ENCODE measurements at places on chromosomes 2 and 18.

DNA sequence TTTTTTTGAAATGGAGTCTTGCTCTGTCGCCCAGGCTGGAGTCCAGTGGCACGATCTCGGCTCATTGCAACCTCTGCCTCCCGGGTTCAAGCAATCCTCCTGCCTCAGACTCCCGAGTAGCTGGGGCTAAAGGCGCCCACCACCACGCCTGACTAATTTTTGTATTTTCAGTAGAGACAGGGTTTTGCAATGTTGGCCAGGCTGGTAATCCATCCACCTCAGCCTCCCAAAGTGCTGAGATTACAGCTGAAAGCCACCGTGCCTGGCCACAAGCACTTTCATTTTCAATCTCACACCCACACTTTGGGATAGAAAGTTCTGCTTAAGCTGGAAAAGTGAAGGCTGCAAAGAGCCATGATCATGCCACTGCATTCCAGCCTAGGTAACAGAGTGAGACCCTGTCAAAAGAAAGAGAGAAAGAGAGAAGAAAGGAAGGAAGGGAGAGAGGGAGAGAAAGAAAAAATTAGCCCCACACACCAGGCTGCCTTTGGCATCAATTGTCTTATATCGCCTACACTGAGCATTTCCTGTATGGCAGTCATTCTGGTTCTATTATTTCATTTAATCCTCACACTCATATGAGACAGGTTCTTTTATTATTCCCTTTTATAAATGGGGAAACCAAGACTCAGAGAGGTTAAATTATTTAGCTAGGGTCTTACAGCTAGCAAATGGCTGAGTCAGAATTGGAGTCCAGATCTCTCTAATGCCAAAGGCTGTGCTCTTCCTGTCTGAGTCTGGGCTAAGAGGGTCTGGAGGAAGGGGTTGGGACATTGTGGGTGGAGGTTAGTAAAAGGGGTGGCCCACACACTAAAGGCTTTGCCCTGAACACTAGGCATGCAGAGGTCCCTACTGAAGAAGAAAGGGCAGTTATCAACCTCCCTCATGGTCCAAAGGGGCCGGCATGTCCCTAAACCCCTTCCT lies 37.9 kb upstream of the PKDCC start:
- DNase-seq: no peak

DNA sequence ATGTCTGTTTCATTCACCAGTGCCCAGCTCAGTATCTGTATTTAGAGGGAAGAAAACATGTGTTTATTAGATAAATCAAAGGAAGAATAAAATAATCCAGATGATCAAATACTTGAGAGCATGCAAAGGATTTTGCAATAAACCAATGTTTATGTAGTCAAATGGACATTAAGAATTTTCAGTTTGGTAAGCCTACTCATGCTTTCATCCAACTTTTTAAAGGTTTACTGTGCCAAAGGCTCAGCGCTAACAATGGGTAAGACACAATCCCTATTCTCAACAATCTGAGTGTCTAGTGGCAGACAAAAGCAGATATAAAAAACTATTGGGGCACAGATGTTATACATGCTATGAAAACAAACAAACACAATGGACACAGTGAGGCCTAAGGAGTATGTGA lies 26.3 kb downstream of the GRB14 start:
- DNase-seq: no peak

DNA sequence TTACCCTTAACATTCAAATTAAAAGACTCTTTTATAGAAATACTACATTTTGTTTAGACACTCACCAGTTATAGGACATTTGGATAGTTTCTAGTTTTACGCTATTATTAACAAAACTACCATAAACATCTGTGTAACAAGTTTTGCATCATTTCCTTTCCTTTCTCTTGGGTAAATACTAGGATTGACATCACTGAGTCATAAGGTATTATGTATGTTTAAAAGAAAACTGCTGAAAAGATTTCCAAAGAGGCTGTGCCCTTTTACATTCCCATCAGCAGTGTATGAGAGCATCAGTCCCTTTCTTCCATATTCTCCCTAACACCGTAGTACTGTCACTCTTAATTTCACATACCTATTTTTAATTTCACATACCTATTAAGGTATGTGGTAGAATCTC lies 130.6 kb downstream of the USP34 start:
- DNase-seq: no peak

GRCh38 chr2:135685361-135685760 lies 56.3 kb upstream of the UBXN4 start:
- no peak for DNase-seq

DNA sequence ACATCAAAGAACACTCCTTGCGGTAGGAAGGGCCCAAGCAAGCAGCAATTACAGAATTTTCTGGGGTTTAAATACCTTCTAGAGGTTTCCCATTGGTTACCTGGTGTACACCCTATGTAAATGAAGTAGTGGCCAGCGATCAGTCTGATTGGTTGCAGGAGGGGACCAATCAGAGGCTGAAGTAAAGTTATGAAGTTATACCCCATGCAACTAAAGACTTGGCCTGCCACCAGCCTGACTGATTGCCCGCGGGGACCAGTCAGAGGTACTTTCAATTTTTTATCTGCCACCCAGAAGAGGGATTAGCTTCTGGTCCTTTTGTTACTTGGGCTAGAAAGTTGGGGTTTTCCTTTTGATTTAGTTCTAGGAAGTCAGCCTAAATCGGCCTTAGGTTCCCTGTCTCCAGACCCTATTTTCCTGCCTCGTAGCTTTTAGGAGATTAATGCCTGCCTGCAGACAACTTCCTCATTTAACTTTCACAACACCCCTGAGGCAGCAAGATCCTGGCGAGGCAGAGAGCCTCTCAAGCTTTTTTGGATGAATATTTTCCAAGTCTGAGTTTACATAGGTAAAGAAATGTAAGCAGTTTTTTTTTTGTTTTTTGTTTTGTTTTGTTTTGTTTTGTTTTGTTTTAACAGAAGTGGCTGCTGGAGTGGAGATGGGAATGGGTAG lies 1.5 kb upstream of the DGUOK start:
- no peak for DNase-seq

Measured in caudate nucleus (tissue), 63 donors.